Melanocyte of skin (primary cell): ENCODE measurements at places on chromosomes 6 and 20. TPM values are rescaled to one million over a fixed set of nuclear protein-coding genes. Genes with fewer than 3 reads are reported as not detected.

Gene BIRC7
- 2.7 and 9.4 TPM in 2 replicates for total RNA-seq

Gene POPDC3
- total RNA-seq, result 48.0 and 67.4 TPM in 2 replicates

Gene LTB
- total RNA-seq, result not detected in 2 replicates

Gene EPPIN
- total RNA-seq, result not detected in 2 replicates

Gene COL9A3
- 0.69 and 4.0 TPM in 2 replicates for total RNA-seq

Gene PRR18
- total RNA-seq, result not detected in 2 replicates

Gene SIRPB2
- not detected in 2 replicates for total RNA-seq

Gene OOEP
- total RNA-seq, result not detected in 2 replicates

Gene PMEPA1
- total RNA-seq, result 1.7 and 8.0 TPM in 2 replicates

Gene PAK5
- total RNA-seq, result not detected in 2 replicates

Gene CALHM4
- under 0.01 TPM in 1 of 2 replicates, not detected in the other for total RNA-seq

Gene TOX2
- under 0.01 TPM in 1 of 2 replicates, not detected in the other for total RNA-seq

Gene IL17A
- total RNA-seq, result not detected in 2 replicates

Gene SYNDIG1
- total RNA-seq, result 0.15 TPM in 1 of 2 replicates, not detected in the other

Gene OTOR
- total RNA-seq, result not detected in 2 replicates

Gene EFCAB8
- total RNA-seq, result 1.1 TPM in 1 of 2 replicates, not detected in the other

Gene ELOVL2
- total RNA-seq, result 2.8 and 18.9 TPM in 2 replicates

Gene PLA2G7
- under 0.01 and 0.15 TPM in 2 replicates for total RNA-seq

Gene WFDC10B
- total RNA-seq, result not detected in 2 replicates

Gene SAPCD1
- 0.69 and 1.5 TPM in 2 replicates for total RNA-seq

Gene TMEM200A
- total RNA-seq, result under 0.01 TPM in 1 of 2 replicates, not detected in the other

Gene CCDC170
- under 0.01 and 0.67 TPM in 2 replicates for total RNA-seq

Gene MROH8
- total RNA-seq, result 0.33 and 4.8 TPM in 2 replicates

Gene PPP1R3G
- total RNA-seq, result under 0.01 TPM in 1 of 2 replicates, not detected in the other

Gene RSPH4A
- total RNA-seq, result 0.34 and 0.36 TPM in 2 replicates

Gene MOG
- not detected in 2 replicates for total RNA-seq

Gene RAET1E
- total RNA-seq, result not detected in 2 replicates

Gene EGFL8
- total RNA-seq, result 55.4 and 92.7 TPM in 2 replicates

Gene CNKSR3
- total RNA-seq, result 4.8 and 5.8 TPM in 2 replicates

Gene ABCF1
- total RNA-seq, result 50.6 and 53.3 TPM in 2 replicates

Gene TMC2
- under 0.01 TPM in 1 of 2 replicates, not detected in the other for total RNA-seq

Gene CD93
- under 0.01 TPM in 1 of 2 replicates, not detected in the other for total RNA-seq

Gene R3HDML
- total RNA-seq, result not detected in 2 replicates

Gene F13A1
- total RNA-seq, result not detected in 2 replicates

Gene RPS6KA2
- total RNA-seq, result 66.2 and 90.2 TPM in 2 replicates

Gene LY6G5B
- total RNA-seq, result 2.1 and 2.9 TPM in 2 replicates

Gene SH3BGRL2
- total RNA-seq, result 0.34 and 1.1 TPM in 2 replicates

Gene BTN1A1
- total RNA-seq, result not detected in 2 replicates

Gene MYCT1
- not detected in 2 replicates for total RNA-seq

Gene MAP7
- 0.93 and 1.00 TPM in 2 replicates for total RNA-seq

Gene MYB
- total RNA-seq, result 1.1 and 1.4 TPM in 2 replicates

Gene NFATC2
- total RNA-seq, result under 0.01 and 0.33 TPM in 2 replicates

Gene BNIP5
- total RNA-seq, result under 0.01 TPM in 1 of 2 replicates, not detected in the other

Gene LYRM2
- 29.3 and 41.0 TPM in 2 replicates for total RNA-seq

Gene EYS
- not detected in 2 replicates for total RNA-seq

Gene CCHCR1
- total RNA-seq, result 14.7 and 16.7 TPM in 2 replicates

Gene TP53INP2
- 3.0 and 3.5 TPM in 2 replicates for total RNA-seq

Gene RNF217
- 8.6 and 17.4 TPM in 2 replicates for total RNA-seq

Gene HLA-DQA1
- 0.69 and 2.9 TPM in 2 replicates for total RNA-seq
